Lung (tissue), 17 donors: ENCODE measurements at places on chromosomes 12 and 14. TPM values are rescaled to one million over a fixed set of nuclear protein-coding genes. Genes with fewer than 3 reads are reported as not detected.

The CEBPE gene
- not detected for total RNA-seq

The VASH1 gene
- total RNA-seq, result 22.9 TPM

The CCNK gene
- total RNA-seq, result 91.9 TPM

The TMEM117 gene
- 6.1 TPM for total RNA-seq

The RERGL gene
- 1.4 TPM for total RNA-seq

The BHLHE41 gene
- total RNA-seq, result 39.0 TPM

The TCL1B gene
- 0.28 TPM for total RNA-seq

GRCh38 chr14:72024043-72024407, 91.8 kb downstream of the RGS6 start:
- DNase-seq, result peak; percentile 33

- no peak for DNase-seq
Measured at GRCh38 chr12:102992297-102992696, 34.8 kb downstream of the ASCL1 start.

GRCh38 chr12:124273630-124274029, 21.3 kb upstream of the RFLNA start:
- no peak for DNase-seq

DNA sequence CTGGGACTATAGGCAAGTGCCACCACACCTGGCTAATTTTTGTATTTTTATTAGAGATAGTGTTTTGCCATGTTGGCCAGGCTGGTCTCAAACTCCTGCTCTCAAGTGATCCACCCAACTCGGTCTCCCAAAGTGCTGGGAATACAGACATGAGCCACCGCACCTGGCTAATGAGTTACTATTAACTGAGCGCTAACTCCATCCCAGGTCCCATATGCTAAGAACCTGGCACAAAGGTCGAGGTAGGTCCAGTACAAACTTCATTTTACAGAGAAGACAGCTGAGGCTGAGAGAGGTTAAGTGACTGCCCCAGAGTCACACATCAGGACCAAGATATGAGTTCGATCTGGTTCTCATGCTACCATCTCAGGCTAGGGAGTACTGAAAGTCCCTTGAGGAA, 4.5 kb upstream of the PLA2G1B start:
- no peak for DNase-seq

GRCh38 chr12:109671502-109671901, 42.1 kb upstream of the FAM222A start:
- no peak for DNase-seq

GRCh38 chr12:27255806-27256205, 11.7 kb downstream of the STK38L start:
- DNase-seq, result no peak

GRCh38 chr14:63918411-63918810, 65.6 kb downstream of the SYNE2 start:
- DNase-seq, result no peak

- no peak for DNase-seq
Measured at GRCh38 chr12:22828066-22828465, 203.1 kb downstream of the ETNK1 start.

GRCh38 chr14:103541709-103542604, 13.0 kb downstream of the TRMT61A start:
- DNase-seq, result no peak

DNA sequence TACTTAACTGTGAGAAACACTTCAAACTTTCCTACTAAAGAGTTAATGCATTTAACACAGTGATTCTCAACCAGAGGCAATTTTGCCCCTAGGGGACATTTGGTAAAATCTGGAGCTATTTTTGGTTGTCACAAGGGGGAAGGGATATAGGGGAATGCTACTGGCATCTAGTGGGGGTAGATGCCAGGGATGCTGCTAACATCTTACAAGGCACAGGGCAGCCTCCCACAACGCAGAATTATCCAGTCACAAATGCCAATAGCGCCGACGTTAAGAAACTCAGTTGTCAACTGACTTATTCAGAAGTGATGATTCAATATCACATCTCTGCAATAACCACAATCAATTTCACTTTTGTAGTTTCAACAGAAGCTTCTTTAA, 2.0 kb downstream of the EEA1 start:
- no peak for DNase-seq

DNA sequence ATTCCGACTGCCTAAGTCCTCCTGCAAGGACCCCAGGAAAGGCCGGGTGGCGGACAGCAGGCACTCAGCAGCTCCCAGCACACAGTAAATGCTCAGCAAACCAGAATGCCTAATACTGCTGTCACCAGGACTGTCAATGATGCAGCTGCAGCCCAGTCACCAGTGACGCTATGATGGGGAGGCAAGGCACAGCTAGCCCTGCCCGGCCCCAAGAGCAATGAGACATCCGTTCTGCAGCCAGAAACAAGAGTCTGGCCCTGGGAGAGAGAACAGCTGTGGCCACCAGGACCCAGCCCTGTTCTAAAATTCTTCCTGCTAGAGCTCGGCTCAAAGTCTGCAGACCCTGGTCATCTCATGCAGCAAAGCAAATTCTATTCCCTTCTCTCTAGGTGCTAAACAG, 69.8 kb downstream of the NCOR2 start:
- peak; percentile 84 for DNase-seq

GRCh38 chr14:44763356-44763755, 198.4 kb downstream of the KLHL28 start:
- DNase-seq, result no peak

DNA sequence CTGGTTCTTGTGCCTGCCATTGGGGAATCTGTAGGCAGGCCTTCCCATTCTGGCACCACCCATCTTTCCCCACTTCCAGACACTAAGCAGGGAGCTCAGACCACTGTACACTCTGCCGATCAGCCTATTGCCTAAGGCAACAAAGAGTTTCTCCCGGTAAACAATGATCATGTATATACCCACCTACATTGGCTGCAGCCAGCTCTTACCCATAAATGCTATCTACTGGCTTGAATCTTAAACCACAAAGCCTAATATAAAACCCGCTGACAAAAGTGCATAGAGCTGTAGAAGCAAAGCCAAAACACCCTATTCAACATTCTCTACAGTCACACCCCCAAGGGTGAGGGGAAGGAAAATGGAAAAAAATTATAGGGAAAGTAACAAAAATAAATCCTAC, 20.8 kb upstream of the GLIPR1 start:
- no peak for DNase-seq

- peak; percentile 19 for DNase-seq
Measured at GRCh38 chr14:89720741-89721729, 233.5 kb downstream of the EFCAB11 start.

- DNase-seq, result no peak
Measured at GRCh38 chr12:19236656-19237055, 107.1 kb downstream of the PLEKHA5 start.

DNA sequence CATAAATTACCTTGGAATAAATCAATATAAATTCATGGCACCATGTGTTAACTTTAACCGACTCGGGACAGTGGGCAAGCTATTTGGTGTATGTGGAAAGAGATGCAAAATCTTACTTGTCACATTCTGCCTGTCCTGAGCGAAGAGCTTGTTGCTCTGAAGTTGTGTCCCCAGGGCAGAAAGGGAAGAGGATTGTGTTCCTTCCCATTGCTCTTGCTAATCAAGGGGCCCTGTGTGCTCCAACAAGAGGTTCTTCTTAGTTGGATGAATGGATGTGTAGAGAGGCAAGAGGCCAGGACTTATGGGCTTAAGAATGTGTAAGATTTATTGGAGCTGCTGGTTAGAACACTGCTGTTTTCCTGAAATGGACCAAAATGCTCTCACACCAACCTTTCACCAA, 36.5 kb upstream of the FRS2 start:
- DNase-seq, result no peak

DNA sequence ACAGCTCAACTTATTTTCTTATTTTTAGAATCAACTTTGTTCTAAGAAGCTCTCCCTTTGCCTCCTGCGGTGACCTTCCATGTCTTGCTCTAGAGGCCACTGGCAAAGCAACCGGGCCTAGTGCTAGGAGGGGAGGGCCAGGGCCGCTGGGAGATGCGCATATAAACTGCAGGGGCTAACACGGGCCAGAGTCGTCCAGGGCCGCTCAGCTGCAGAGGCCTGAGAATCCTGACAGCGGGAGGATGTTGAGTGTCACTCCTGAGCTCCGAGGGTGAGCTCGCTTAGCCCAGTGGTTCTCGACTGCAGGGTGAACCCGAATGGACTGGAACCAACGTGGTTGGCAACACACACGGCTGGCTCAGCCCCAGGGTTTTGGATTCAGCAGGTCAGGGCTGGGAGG, 6.5 kb upstream of the PIWIL1 start:
- no peak for DNase-seq

- DNase-seq, result no peak
Measured at GRCh38 chr12:29530436-29530835, 33.0 kb upstream of the OVCH1 start.

GRCh38 chr14:102554821-102555819, 37.3 kb upstream of the RCOR1 start:
- DNase-seq, result peak; percentile 64

DNA sequence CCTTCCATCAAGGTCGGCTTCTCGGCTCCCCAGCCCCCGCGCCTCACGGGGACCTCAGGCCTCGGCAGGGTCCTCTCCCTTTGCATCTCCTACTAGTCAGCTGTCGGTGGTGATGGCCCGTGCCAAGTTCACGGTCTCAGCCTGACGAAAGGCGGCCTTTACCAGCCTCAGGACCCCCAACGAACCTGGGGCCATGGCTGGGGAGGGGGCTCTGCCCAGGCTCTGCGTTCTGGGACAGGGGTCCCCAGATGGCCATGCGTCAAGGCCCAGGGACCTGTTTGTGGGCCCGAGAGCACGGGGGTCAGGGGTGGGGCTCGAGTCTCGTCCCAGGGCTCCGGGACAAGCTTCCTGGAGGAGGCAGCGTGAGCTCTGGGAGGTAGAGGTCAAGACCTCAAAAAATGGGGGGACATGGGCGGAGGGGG, 32.8 kb upstream of the DEGS2 start:
- DNase-seq, result peak; percentile 26

DNA sequence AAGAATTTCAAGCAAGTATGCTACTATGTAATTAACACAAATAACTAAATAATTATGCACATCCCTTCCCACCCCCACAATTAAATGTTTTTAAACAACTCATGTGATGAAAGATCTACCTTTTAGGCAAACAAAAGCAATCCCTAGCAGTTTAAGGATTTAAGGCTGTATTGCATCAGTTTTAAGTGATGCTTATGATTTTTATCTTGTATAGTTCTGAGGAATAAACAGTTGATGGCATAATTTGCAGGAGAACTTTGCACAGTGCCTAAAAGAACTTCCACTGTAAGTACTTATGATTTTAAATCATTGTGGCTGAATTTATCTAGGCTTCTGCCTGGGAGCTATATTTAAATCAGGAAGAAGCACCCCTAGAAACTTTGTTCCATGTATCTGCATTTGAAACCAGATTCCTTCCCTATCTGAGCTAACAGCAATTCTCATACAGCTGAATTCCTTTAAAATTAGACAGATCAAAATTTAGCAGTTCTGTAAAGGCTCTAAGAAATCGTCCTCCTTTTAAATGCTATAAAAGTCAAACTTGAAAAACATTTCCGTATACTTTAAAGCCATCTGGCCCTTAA, 388.6 kb downstream of the BCAT1 start:
- DNase-seq, result peak; percentile 49
